Panc1 (cell line): ENCODE measurements at places on chromosomes 6 and 20. TPM values are rescaled to one million over a fixed set of nuclear protein-coding genes. Genes with fewer than 3 reads are reported as not detected.

The RALGAPA2 gene
- total RNA-seq, result 13.4 TPM

DNA sequence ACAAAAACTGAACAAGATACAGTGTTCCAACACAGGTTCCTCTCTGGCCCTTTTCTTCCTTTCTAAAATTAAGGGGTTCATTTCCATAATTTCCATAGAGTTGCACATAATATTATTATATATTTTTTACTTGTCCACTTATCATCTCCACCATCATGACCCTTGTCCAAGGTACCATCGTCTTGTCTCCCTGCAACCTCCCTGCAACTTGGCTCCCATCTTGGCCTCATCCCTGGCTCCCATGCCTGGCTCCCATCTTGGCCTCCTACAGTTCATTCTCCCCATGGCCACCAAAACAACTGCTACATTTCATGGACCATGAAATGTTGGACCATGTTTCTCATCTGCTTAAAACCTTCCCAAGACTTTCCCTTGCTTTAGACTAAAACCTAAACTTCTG is 3.1 kb upstream of the KCNB1 start:
- no peak for DNase-seq

DNA sequence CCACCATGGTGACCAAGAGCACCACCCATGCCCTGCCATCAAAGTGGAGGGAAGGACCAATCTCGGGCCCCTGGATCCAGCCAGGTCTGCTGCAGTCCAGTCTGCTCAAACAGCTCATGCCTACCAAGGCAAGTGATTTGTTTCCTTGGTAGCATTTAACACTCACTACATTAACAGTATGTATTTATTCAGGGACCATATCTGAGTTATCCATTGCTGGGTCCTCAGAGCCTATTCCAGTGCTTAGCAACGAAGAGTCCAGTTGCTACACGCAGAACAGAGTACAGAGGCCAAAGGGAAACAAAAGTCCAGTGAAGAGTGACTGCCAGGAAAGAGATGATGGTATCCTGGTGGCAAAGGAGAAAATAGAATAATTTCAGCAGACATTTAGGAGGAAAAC is 352.2 kb downstream of the PTPRT start:
- DNase-seq, result no peak

GRCh38 chr6:152391179-152391880 is 245.8 kb downstream of the SYNE1 start:
- no peak for DNase-seq

GRCh38 chr6:45483501-45483900 is 105.8 kb upstream of the SUPT3H start:
- DNase-seq, result no peak
